HepG2 (cell line): ENCODE measurements at places on chromosomes 16 and 17. TPM values are rescaled to one million over a fixed set of nuclear protein-coding genes. Genes with fewer than 3 reads are reported as not detected.

The TIMM22 gene
- 15.5 and 16.3 TPM in 2 replicates for total RNA-seq

The HOXB2 gene
- not detected in 2 replicates for total RNA-seq

The SSTR5 gene
- total RNA-seq = 0.14 and 0.49 TPM in 2 replicates

DNA sequence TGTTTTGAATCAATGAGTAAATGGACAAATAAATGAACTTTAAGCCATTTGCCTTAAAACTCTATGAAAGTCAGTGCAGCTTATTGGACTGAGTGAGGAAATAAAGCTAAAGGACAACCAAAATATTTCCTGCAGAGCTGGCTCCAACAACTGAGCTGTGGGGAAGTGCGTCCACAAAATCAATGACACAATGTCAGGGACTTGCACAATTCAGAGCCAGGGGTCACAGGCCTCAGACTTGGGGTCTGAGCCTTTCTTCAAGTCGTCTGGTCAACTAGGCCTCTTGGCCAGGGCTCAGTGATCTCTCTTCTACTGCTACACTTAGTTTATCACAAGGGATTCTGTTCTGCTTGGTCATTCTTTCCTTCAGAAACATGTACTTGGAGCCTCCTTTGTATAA, 26.2 kb upstream of the RHBDL3 start:
- DNase-seq = no peak

- peak; percentile 74 for DNase-seq
Observed at GRCh38 chr17:19346351-19347255, 15.9 kb downstream of the B9D1 start.

GRCh38 chr17:40005520-40005919, 9.7 kb upstream of the CSF3 start:
- no peak for DNase-seq

The TBC1D3E gene
- total RNA-seq = not detected in 2 replicates

The CRYBA1 gene
- not detected in 2 replicates for total RNA-seq

DNA sequence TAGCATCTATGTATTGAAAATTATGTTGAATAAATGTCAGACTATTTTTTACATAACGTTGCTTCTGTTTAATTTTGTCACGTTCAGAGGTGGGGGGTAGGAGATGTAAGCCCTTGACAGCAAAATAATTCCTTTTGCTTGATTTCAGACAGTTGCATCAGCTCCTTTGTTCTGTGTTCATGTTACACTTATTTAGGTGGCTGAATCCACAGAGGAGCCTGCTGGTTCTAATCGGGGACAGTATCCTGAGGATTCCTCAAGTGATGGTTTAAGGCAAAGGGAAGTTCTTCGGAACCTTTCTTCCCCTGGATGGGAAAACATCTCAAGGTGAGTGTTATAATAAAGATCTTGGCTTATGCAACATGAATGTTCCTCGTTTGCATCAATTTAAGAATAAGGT, 4.5 kb downstream of the HERPUD1 start:
- DNase-seq = no peak

- no peak for DNase-seq
Observed at GRCh38 chr16:270381-271255, 5.1 kb downstream of the RGS11 start.

The MT3 gene
- total RNA-seq = not detected in 2 replicates

The EFCAB13 gene
- 0.71 and 0.73 TPM in 2 replicates for total RNA-seq

DNA sequence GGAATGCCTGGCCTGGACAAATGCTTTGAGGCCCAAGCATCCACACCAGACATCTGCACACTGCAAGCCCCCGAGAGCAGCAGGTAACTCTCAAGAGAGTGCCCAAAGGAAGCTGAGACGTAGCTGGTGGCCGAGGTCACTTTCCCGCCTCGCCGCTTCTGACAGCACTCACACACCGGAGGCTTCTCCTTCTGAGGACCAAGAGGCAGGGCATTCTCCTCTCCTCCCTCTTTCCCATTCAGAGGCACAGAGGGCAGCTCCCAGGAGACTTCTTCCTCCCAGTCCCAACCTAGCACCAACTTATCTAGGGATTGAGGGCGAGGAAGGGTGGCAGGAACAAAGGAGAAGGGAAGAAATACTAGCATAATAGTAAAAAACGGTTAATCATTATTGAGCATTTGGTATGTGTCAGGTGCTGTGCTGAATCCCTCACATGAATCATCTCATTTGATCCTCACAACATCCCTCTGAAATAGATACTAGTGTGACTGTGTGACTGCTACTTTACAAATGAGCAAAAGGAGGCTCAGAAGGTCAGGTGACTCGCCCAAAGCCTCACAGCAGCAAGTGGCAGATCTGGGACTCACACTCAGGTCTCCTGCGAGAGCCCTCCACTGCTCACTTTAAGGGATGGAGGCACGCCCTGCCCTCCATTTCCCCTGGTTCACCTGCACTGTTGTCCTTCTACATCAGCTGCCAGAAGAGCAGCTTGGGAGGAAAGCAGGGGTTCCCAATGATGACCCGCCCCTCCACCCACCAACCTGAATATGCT, 41.8 kb downstream of the MYO18A start:
- DNase-seq = no peak

DNA sequence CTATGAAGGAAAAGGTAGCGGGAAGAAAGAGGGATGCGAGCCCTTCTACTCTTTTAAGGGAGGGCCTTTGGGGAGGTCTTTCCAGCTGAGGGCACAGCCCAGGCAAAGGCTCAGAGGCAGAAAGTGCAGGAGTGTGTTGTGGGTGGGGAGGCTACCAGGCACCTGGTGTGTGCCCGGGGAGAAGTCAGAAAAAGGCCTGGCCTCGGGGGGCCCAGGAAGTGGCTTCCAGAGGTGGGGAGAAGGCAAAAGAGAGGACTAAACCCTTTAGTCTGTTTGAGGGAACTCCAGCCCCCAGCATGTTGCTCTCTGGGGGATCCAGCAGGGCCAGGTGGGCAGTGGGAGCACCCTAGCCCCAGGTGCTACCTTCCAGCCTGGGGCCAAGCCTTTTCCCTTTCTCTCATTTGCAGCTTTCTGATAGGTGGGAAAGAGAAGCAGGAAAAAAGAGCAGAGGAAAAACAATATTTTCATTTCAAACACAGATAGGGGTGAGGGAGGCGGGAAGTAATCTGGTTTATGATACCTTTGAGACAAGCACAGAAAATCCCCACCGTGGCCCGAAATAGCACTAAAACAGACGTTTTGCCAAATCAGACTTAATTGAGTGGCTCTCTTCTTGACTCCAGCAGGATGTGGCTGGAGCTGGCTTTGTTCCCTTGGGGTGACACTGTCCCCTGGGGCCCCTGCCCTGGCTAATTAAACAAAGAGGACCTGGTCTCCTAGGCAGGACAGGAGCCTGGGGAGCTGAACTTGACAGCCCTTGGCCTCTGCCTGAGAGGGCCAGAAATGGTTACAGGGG, 10.4 kb downstream of the RAI1 start:
- no peak for DNase-seq

The EVPLL gene
- total RNA-seq = 0.07 TPM in 1 of 2 replicates, not detected in the other

GRCh38 chr16:48381201-48381600, 4.0 kb downstream of the SIAH1 start:
- DNase-seq = no peak

The KRT13 gene
- total RNA-seq = not detected in 2 replicates

DNA sequence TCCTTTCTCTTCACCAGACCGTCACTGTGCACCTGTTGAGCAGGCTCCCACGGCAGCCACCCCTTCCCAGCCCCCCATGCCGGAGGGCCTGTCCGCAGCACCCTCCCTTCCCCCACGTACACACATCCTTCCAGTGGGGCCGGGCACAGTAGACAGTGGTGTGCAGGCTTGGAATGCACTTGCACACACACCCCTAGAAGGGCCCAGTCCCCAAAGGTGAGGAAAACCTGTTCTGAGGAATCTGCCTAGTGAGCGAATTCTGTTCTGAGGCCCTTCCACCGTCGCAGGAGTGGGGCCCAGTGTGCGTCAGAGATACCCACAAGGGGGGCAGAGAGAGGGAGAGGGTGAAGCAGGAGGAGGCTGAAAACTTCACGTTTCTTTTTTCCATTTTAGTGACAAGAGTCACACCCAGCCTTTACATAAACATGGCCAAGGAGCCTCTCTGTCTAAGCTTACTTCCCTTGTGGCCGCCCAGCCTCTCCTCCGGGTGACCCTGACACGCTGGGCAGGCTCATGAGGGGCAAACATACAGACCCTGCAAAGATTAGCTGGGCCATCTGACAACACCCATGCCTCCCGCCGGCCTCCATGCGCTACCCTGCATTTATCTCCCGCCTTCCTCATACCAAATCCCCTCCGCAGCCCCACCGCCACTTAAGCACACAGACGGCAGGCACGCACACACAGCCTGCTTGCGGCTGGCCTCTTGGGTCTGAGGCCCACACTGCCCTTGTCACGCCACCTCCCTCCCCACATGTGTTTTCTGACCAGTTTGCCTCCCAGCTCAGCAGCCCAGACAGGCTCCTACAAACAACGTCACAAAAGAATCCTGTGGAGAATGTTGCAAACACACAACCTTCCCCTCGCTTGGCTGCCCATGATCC, 1.8 kb downstream of the ZBTB4 start:
- DNase-seq = peak; percentile 31

DNA sequence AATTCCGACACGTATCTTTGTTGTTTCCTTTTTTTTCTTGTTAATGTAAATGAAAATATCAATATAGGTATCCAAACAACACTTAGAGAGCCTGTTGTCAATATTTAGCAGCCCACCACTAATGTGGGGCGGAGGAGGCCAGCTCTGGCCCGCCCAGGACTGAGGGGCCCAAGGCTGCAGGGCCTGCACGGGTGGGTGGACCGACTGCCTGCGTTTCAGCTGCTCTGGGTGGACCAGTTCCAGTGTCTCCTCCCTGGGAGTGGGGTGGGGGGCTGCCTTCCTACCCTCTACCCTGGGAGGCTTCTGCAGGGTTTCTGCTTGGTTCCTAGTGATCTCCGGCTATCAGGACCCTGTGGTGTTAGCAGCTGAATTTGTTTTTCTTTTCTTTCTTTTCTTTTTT, 15.9 kb upstream of the ADGRG1 start:
- no peak for DNase-seq

The PIGQ gene
- 8.4 and 19.7 TPM in 2 replicates for total RNA-seq

The CCL7 gene
- not detected in 2 replicates for total RNA-seq

The TBC1D3K gene
- not detected in 2 replicates for total RNA-seq

GRCh38 chr17:81684442-81684911, 666 bp downstream of the HGS start:
- DNase-seq = peak; percentile 44

The CCL17 gene
- not detected in 2 replicates for total RNA-seq

GRCh38 chr16:87327798-87328495, 10.8 kb upstream of the C16orf95 start:
- DNase-seq = no peak

DNA sequence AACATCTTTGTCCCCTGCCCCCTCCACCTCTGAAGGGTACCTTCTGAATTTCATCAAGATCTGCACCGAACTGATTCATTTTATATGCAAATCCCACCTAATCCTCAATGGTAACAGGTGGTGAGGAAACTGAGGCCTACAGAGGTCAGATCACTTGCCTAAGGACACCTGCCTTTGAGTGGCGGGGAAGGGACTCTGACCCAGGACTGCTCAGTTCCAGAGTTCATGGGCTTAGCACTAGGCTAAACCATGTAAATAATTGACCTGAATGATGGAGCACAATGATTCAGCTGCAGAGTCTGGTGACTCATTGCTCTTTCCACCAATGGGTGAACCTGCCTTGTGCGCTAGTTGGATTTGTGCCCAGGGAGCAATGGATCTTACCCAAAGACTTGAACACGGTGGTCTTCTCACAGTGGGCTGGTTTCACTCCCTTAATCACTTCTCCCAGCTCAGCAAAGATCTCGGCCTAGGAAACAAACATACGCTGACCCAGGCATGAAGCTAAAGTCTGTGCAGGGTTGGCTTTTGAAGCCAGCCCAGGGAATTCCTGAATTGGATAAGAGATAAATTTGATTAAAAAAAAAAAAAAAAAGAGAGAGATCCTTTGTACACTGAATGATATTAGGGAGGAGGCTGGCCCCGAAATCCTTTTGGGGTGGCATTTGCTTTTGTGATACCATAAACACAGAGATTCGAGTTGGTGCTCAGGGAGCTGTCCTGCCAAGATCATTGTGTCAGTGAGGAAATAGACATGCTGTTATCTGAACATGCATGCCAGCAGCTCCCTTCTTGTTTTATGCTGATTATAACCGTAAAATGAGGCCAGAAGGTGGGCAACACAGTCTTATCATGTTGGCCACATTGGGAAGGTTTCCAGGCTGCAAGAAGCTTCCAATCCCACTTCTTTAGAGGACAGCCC, 17.0 kb downstream of the CRYM start:
- DNase-seq = peak; percentile 99

GRCh38 chr17:9002606-9003354, 18.5 kb upstream of the NTN1 start:
- DNase-seq = no peak

DNA sequence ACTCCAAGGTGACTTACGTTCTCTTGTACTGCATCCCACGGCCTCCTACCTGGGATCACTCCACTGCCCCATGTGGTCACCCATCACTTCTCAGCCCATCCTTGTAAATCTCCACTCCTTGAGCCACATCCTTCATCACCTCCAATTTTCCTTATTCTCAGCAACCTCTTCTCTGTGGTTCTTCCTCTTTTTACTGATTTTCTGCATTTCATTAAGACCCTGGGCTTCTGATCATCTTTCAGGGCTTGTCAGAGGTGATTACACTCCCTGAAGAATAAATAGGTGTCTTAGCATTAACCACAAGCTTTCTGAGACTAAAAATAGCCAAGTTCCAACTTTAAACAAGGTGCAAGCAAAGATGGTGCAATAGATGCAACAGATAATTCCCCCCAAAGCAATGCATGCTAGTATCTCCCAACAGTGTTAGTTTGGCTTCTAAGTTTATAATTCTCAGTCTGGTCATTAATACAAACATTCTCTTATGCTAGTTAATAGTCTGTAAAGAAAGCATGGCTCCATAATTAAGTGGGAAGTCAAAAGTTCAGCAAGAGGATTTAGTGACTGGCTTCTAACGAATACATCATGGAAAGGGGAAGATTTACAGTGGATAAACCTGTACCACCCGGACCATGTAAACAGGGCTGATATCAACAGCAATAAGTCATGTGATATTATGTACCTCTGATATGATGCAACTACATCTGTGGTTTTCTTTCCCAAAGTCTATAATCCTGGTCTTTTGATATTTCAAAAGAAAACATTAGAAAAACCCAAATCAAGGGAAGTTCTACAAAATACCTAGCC, 47.4 kb upstream of the FOXJ1 start:
- DNase-seq = no peak

- DNase-seq = no peak
Observed at GRCh38 chr17:47720196-47720595, 12.8 kb upstream of the TBX21 start.

DNA sequence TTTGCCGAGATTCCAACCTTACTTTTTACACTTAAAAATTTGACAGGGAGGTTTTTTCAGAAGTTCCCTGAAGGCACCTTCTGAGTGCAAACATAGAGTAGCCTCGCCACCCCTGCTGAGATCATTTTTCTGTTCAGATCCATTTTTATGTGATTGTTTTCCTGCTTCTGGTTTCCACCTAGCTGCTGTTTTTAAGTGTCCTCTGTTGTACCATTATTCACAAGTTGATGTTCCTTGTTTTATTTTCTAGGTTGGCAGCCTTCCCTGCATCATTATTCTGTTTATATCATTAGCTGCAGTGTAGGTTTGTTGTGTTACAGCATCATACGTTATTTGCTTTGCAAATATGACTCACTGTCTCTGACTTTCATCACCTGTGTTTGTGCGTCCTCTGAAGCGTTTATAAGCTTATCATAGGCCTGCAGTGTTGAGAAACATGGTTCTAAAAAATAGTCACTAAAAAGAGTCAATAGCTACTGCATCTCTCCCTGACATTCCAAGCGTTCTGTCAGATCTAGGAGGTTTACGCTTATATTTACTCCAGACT, 116.9 kb upstream of the CLEC3A start:
- no peak for DNase-seq
